ENCODE measurements at places on chromosomes 4 and X. TPM values are rescaled to one million over a fixed set of nuclear protein-coding genes. Genes with fewer than 3 reads are reported as not detected.
A peak's percentile ranks its signal among the peaks of the same experiment; 100 is the strongest.

GRCh38 chrX:72060196-72060920, 71.4 kb downstream of the RTL5 start:
- no peak for DNase-seq

DNA sequence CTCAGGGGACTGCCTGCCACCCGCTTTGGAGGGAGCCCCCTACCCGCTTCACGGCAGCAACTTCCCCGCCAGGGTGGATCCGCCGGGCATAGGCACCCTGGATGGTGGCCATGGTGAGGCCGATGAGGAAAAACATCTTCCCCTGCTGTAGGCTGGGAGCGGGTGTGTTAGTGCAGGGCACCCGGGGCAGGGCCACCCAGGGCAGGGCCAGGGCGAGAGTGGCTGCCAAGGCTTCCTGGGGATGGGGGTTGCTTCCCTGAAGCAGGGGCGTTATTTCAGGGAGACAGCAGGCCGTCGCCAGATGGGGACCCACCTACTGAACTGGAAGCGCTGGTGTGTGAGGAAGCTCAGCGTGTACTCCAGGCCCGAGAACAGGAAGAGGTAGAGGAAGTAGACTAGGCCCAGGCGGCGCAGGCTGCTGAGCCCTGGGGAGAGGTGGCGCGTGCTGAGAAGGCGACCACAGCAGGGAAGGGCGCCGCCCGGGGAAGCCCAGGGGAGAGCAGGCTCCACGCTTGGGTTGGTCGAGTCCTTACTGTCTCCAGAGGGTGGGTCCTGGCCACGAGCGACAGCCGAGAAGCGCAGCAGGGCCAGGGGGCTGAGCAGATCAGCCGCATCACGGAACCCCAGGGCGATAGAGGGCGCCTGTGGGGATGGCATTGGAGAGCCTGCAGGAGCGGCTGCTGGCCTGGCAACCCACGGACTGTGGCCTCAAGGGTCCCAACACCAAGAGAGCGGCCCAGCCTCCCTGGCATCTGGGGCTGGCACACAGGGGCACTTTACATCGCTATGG, 31.5 kb downstream of the NOP14 start:
- DNase-seq = no peak

- DNase-seq = no peak
Observed at GRCh38 chr4:4776335-4776734, 83.1 kb upstream of the MSX1 start.

DNA sequence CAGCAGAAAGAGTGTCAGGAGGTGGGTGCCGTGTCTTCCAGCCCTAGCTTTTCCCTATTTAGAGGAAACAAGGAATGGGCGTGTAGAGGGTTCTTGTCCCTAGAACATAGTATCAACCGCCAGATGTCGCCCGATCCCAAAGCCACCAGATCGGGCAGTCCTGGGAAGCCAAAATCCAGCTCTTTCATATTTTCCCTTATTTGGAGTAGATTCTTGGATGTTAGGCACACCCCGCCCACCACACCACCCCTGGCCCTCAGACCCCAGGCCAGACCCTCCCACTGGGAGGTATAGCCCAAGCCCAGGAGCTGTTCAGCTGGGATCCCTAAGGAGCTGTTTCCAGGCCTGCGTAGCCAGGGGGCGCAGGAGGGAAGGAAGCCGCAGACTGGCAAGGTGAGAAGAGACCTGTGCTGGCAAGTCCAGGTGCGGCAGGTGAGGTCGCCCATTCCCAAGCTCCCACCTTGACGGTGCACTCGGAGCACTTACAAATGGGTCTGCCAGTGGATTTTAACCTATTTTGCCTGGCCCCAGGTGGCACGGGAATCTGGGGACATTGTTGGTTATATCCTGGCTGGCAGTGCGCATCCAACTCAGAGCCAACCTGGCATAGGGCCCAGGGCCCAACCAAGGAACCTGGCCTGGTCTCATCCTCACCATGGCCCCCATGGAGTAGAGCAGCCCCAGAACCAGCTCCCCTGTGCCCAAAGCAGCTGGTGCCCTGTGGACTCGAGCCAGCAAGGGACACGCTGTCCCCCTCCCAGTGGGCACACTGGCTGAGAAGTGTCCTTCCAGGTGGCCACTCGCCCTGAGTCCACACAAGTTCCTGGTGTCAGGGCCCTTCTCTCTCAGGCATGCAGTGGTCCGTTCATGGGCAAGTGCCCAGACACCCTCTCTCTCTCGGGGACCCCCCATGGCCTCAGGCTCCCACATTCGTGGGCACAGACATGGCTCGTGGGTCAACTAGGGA, 811 bp downstream of the FLNA start:
- DNase-seq = peak; percentile 85

- no peak for DNase-seq
Observed at GRCh38 chr4:15005474-15006115, 3.3 kb downstream of the CPEB2 start.

DNA sequence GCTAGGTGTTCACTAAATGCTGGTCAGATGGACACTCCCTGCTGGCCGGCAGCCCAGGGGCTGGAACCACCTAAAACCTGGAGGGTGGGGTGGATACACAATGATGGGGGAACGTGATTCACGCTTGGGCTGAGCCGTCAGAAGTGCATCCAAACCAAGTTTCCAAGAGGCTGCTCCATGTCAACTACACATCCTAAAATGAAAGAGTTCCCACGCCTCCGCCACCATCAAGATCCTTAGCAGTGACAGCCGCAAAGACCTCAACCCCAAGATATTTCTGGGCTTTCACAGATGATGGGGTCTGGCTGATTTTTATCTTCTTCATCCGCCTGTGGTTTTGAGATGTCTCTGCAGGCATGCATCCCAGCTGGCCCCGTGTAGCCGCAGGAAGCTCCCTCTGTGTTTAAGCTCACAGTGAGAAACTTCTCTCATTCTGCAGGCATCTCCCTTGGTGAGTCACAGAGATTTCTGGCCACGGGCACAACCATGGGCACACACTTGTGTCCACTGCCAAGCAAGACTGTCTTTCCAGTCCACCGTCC, 84.4 kb downstream of the HTRA3 start:
- DNase-seq = no peak

DNA sequence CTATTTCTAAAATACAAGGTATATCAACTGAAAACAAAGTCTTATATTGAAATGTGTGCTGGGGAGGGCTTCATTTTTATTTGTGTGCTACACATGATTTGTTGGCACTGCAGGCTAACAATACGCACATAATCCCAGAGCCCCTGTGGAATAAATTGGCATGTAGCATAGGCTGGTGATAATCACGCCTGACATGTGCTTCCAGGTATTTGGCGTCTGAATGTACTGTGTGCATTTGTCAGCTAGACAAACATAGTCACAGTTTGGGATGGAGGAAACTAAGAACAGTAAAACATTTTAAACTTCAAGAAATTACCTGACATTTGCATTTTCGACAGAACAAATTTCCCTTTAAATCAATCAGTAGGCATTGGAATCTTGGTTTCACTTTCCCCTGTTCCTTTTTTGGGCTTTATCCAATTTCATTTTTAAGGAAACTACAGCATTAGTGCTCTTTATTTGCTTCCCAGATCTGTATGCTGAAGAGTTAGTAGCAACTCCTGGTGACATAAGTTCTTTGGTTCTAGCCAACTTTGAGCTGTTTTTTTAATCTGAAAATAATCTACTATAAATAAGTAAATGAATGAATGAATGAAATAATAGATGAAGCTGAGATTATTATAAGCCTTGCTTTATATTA, 472.3 kb downstream of the PDHA2 start:
- DNase-seq = peak; percentile 7

DNA sequence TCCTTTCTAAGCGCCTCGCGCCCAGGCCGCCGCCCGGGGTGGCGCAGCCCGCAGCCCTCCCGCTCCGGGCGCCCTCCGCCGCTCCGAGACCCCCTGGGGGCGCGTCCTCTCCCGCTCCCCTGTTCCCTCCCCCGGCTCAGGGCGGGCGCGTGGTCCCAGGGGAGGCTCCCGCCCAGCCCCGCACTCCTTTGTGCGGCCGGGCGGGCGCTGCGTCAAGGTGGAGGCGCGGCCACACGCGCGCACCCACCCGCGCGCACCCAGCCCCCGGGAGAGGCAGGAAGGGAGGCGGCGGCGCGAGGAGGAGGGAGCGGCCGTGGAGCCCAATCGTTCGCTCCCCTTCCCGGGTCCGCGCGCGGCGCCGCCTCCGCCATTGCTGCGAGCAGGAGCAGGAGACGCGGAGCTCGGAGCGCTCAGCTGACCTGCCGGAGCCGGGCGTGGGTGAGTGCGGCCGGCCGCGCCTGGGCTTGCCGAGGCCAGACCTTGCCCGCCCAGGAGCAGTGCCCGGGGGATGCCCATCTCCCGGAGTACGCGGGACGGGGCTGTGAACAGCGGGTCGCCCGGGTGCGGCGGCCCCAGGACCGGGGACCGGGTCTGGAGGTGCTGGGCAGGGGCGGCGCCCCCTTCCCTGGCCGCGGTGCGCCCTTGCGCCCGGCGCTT, at the start of gene NSG1:
NSG1 (plus strand) TSS at position 367 of the 657 bp plus-strand sequence. CDS start 528 bp downstream, outside the sequence.
- no peak for DNase-seq

DNA sequence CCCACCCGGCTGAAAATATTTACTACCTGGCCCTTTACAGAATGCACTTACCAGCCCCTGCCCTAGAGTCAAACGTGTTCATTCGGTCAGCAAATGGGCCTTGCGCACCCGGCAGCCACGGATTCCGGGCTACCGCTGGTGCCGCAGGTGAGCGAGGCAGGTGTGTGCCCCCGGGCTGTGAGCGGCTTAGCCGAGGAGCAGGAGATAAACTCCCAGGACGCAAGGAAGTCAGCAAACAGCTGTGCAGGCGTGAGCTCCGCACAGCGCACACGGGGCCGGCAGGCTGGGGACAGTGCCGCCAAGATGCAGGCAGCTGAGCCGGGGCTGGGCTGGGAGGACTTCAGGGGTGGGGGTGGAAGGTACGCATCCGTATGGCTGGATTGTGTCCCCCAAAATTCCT, 211.2 kb upstream of the PSAPL1 start:
- no peak for DNase-seq

GRCh38 chrX:133884430-133885394, 100.7 kb downstream of the GPC3 start:
- DNase-seq = no peak

DNA sequence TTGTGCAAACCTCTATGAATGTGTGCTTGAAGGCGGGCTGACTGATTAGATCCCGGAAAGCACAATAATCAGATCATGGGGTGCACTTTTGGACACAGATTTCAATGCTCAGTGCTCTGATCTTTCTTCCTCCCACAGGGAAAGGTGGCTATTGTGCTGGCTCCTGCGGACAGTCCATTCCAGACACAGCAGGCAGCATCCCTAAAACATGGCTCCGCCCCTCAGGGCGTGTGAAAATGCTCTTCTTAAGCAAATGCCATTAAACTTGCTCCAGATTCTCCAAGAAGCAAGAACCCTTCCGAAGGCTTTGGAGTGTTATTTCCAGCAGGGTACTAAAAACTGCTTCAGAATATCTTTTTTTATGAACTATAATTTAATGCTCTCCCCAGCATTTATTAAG, 100.0 kb downstream of the SLC2A9 start:
- DNase-seq = no peak

DNA sequence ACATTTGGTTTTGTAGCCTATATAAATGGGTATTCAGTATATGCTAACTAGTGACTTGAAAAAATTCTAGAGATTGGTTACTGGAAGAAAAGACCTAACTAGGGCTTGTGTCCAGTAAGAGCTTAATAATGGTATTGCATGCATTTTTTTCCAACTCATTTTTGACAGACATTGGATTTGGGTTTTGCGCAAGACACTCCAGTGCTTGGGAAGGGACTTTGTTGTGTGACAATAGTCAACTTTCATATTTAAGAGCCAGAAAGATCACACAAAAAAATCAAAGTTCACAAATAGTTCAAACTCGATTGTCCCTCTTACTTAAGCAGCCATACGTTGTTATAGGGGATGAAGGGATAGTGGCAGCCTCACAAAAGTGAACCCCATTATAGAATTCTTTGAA, 1.2 kb upstream of the HSD17B11 start:
- no peak for DNase-seq

DNA sequence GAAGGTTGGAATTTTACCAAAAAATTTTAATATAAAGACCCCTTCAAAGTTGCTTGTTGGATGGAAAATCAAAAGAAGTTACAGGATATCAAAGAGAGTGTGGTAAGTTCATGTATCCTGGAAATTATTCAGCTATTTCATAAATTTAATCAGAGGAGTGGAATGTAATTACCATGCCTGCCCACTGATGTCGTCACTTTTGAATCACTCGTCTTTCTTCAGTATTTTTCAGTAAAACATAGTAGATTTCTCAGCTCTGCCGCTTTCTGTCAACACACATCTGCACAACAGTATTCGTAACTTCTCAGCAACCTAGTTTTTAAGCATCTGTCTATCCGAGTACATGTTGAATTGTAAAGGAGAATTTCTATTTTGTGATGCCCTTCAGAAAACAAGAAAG, 2163.0 kb upstream of the AGA start:
- DNase-seq = peak; percentile 9

- no peak for DNase-seq
Observed at GRCh38 chrX:44489515-44489914, 53.1 kb downstream of the FUNDC1 start.

- no peak for DNase-seq
Observed at GRCh38 chr4:121651597-121651996, 45.2 kb downstream of the ANXA5 start.

DNA sequence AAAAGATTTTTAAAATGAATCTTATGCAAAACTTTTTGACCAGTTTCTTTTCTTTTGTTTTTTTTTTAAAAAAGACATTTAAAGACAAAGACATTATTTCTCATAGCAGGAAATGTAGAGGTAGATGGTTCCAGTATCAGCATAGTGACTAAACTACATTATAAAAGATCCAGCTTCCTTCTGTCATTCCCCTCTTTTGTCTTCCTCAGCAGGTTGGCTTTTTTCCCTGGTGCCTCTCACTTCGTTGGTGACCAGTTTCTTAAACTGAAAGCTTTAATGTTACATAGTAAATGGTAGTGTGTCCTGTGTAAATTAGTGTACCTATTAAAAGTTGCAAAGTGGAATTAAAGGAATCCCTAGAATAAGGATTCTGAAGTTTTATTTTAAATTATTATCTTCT, 36.1 kb downstream of the DCK start:
- DNase-seq = no peak

The GUF1 gene
- 12.8 TPM for total RNA-seq

The TMEM255A gene
- not detected for total RNA-seq

The XAGE1B gene
- not detected for total RNA-seq

The XG gene
- not detected for total RNA-seq

The ARL13A gene
- total RNA-seq = not detected

The CWH43 gene
- 3.0 TPM for total RNA-seq

The ERCC6L gene
- total RNA-seq = 13.0 TPM

The ADAMTS3 gene
- 3.2 TPM for total RNA-seq

The FGB gene
- total RNA-seq = 0.36 TPM

The F8A3 gene
- total RNA-seq = 2.2 TPM

The TLR2 gene
- 8.7 TPM for total RNA-seq

The PAGE5 gene
- total RNA-seq = not detected

The CYBB gene
- total RNA-seq = 0.46 TPM

Data from PC-3 (cell line).